ENCODE measurements at places on chromosomes 7 and 10. TPM values are rescaled to one million over a fixed set of nuclear protein-coding genes. Genes with fewer than 3 reads are reported as not detected.

Gene PTPRN2
- total RNA-seq: 0.42 TPM

- DNase-seq: no peak
These were observed 176.0 kb downstream of the EXOC4 start for GRCh38 chr7:133428876-133429275.

- DNase-seq: no peak
These were observed 84.3 kb upstream of the SORCS3 start for GRCh38 chr10:104556831-104557230.

Gene INSYN2A
- not detected for total RNA-seq

DNA sequence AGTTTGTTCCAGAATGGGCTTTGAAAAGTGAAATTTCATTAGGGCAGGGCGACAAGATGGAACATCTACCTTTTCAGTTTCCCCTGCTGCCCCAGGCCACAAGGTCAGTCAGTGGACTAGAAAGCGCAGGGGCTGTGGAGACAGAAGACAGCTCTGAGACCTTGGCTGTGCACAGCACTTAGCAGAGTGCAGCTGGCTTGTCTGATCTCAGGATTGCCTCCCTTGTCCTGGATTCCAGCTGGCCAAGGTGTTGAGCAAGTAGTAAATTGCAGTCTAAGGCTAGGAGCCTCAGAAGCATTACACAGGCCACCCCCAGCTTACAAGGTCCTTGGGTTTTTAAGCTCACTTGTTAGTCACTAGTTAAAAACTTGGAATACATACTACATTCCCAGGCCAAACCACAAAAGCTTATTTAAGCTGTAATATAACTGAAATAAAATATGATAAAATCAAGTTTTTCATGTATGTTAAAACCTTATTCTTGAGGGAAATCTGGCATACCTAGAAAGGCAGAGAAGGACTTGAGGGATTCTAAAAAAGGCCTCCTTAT, 67.3 kb upstream of the NPY start:
- no peak for DNase-seq

DNA sequence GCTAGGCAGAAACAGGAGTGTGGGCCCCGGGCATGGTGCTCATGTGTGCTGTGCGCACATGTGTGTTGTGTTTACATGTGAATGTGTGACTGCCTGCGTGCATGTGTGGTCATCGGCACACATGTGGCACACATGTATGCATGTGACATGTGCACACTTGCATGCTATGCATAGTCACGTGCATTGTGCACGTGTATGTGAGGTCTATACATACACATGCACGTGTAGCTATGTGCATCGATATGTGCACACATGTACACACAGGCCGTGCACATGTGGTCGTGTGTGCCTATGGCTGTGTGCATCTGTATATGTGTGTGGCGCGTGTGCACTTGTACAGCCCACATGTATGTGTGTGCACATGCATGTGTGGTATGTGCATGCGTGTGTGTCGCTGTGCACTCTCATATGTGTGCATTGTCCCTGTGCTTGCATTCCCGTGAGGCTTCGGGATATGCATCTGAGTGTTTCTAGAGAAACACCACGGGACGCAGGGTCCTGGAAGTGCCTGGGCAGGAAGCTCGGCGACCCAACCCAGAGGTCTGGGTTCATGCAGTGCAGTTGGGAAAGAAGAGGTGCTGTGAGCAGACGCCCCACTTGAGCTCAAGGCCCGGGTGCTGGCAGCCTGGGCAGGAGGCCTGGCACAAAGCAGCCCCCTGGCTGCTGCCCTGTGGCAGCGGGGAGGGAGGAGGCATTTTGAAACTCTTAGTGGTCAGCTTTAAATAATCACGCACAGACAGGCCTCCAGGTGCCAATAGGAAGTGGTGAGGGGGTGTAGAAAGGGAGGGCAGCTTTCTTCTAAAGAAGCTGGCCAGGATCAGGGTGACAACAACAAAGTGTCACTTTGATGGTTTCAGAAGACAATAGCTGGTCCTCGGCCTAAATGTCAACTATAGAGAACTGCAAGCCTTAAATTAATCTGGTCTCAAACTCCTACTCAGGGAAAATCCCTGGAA, 410.0 kb upstream of the MGMT start:
- DNase-seq: no peak

Gene BAMBI
- total RNA-seq: 0.92 TPM

GRCh38 chr10:21502348-21502740, 23.1 kb downstream of the SKIDA1 start:
- DNase-seq: no peak

Gene UBTD1
- 1.1 TPM for total RNA-seq

DNA sequence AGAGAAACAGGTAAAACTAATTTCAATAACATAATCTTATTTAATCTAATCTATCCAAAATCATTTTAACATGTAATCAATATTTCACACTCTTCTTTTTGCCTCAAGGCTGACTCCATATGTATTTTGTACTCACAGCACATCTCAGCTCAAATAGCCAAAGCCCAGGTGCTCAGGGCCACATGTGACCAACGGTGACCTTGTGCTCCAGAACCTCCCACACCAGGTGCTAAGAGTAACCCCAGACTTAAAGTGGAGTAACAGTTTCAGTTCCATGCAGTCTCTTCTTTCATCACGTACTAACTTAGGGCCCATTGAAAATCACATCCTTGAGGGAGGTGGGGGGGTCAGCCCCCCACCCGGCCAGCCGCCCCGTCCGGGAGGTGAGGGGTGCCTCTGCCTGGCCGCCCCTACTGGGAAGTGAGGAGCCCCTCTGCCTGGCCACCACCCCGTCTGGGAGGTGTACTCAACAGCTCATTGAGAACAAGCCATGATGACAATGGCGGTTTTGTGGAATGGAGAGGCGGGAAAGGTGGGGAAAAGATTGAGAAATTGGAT, 47.3 kb downstream of the NCAPG2 start:
- DNase-seq: no peak

GRCh38 chr10:34666008-34666704, 148.9 kb downstream of the PARD3 start:
- DNase-seq: no peak

DNA sequence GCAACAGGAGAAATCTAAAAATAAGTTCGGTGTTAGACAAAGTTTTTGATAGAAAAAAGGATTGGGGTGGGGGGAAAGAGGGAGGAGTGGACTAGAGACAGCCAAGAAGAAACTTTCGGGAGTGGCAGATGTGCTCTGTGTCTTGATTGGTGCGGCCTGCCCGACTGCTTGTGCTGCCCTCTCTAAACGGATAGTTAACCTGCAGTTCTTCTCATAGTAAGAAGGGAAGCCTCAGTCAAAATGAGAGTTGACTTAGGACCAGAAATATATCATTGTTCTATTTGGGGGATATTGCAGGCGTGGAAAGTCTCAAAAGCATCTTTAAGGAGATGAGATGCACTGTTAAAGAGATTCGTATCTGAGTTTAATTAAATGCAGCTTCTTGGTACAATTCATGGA, 39.3 kb downstream of the UBE3C start:
- no peak for DNase-seq

Gene CISD1
- 7.5 TPM for total RNA-seq

- DNase-seq: no peak
These were observed 497.6 kb upstream of the LRRN3 start for GRCh38 chr7:110593355-110593754.

Gene GDF2
- total RNA-seq: not detected

Gene RASSF4
- 1.5 TPM for total RNA-seq

DNA sequence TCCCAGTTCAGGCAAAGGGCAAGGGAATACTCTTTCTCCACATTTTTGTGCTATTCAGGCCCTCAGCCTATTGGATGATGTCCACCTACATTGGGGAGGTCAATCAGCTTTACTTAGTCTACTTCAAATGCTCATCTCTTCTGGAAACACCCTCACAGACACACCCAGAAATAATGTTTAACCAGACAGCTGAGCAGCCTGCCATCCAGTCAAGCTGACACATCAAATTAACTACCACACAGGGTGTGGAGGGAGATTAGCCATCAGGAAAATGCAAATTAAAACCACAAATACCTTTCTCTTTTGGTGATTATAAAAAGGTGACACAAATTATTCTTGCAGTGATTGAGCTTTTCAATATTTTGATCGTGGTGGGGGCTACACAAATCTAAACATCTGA, 74.7 kb upstream of the FZD8 start:
- DNase-seq: no peak

DNA sequence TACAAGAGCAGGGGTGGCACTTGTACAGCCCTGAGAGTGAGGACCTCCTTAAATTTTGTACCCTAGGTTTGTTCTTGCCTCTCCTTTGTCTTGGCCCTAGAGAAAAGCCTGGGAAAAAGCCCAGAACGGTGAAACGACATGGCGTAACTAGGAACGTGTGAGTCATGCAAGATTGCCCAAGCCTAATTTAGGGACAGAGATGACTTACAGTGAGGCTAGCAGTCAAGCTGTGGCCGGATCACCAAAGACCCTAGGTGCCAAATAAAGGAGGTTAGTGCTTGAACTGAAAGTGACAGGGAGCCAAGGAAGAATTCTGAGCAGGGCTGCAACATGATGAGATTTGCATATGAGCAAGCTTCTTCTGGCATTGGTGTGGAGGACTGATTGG, 25.1 kb downstream of the TBXAS1 start:
- DNase-seq: no peak

- DNase-seq: no peak
These were observed 22.3 kb upstream of the C10orf95 start for GRCh38 chr10:102473445-102474331.

Gene TUBAL3
- total RNA-seq: not detected

Gene NRCAM
- not detected for total RNA-seq

- no peak for DNase-seq
These were observed 35.6 kb upstream of the DGKB start for GRCh38 chr7:14938181-14938580.

Gene MLLT10
- total RNA-seq: 68.6 TPM

Gene NUTM2E
- 0.44 TPM for total RNA-seq

DNA sequence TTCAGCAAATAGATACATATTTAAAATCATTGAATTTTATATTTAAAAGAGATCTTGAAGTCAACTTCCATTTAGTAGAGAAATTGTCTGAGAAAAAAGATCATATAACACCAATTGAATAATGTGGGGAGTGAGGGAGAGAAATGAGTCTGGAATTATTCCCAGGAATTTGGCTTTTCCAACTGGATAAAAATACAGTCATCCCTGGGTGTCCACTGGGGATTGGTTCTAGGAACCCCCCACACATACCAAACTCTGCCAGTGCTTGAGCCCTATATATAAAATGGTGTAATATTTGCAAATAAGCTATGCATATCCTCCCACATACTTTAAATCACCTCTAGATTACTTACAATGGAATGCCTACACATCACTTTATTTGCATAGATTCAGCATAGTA, 162.8 kb upstream of the SEMA3C start:
- DNase-seq: no peak

Gene RADIL
- total RNA-seq: 0.55 TPM

GRCh38 chr7:111261496-111261895, 170.6 kb downstream of the LRRN3 start:
- DNase-seq: no peak

- DNase-seq: no peak
These were observed 2.7 kb upstream of the ITGB8 start for GRCh38 chr7:20328027-20328426.

- DNase-seq: no peak
These were observed 587.9 kb upstream of the GALNT17 start for GRCh38 chr7:70544016-70544415.

Gene PCGF5
- 86.8 TPM for total RNA-seq

Gene CTTNBP2
- 0.39 TPM for total RNA-seq

DNA sequence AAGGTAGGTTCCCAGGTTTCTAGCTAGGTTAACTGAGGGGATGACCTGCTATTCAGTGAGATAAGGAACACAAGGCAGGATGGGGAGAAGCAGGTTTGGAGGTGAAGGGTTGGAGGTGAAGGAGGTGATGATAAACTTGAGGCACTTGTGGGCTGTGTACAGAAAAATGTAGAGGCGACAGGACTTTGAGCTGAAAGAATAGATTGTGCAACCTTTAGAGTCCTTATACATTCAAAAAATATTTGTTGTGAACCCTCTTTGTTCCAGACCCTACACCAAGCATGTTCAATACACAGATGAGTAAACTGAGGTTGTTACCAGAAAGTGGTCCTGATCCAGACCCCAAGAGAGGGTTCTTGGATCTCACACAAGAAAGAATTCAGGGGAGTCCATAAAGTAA, 45.4 kb upstream of the LRGUK start:
- no peak for DNase-seq

DNA sequence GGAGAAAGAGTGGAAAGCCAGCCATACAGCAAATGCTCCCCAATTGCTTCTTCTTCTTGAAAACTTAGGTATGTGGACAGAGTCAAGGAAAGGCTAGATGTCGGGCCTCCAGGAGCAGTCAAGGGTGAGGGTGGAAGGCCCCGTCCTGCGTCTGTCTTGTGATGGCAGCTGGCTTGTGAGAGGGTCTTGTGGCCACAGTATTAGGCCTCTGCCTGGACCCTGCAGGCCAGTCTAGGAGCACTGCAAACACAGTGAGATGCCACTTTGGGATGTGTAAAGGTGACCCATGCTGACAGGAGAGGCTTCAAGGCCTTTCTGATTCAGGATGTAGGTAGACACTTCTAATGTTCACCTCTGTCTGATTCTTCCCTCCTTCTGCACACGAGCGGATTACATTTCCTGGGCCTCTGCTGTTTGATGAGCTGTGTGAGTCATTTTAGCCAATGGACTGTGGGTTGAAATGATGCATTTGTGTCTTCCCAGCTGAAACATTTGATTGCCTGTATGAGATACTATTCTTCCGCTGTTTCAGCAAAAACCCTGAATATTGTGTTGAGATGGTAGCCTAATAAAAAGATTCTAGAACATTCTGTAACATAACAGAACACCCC, 135.4 kb downstream of the EMX2 start:
- no peak for DNase-seq

- no peak for DNase-seq
These were observed 23.3 kb downstream of the MACC1 start for GRCh38 chr7:20193873-20194272.

Gene ANKRD1
- total RNA-seq: not detected

Gene LRCH4
- 284 TPM for total RNA-seq

Gene ATOH7
- not detected for total RNA-seq

- no peak for DNase-seq
These were observed 44.7 kb upstream of the PDGFA start for GRCh38 chr7:564176-564865.

Gene SPDYE2B
- not detected for total RNA-seq

- no peak for DNase-seq
These were observed 31.8 kb downstream of the GSTO2 start for GRCh38 chr10:104300736-104301292.

DNA sequence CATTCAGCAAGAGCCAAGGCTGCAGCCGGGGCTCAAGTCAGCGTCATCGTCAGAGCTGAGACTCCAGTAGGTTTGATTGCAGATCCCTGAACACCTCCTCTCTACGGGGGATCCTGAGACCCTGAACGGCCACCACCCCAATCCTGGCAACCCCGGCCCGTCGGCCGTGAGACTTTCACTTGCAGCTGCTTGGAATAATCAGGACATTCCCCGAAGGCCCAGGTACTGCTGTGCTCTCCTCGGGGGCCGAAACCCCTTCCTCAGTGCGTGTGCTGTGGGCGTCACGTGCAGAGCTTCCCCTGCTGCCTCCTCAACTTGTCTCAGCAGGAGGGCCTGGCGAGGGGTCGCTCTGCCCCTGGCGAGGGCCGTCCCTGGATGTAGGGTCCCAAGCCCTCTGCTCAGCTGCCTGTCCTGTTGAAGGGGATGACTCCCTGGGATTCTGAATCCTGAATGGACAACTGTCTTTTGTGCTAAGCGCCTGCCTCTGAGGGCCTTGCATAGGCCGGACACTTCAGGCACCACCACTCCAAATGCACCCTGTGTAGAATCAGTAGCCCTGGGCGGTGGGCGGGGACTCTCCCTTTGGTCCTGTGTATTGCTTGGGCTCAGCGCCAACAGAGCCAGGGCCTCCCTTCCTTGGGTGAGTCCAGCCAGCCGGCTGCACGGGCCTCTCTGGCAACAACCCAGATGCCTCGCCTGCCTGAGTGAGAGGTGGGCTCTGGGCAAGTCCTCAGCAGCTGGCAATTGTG, 63.8 kb upstream of the EBF3 start:
- no peak for DNase-seq
